ENCODE measurements at places on chromosomes 13 and 19.

DNA sequence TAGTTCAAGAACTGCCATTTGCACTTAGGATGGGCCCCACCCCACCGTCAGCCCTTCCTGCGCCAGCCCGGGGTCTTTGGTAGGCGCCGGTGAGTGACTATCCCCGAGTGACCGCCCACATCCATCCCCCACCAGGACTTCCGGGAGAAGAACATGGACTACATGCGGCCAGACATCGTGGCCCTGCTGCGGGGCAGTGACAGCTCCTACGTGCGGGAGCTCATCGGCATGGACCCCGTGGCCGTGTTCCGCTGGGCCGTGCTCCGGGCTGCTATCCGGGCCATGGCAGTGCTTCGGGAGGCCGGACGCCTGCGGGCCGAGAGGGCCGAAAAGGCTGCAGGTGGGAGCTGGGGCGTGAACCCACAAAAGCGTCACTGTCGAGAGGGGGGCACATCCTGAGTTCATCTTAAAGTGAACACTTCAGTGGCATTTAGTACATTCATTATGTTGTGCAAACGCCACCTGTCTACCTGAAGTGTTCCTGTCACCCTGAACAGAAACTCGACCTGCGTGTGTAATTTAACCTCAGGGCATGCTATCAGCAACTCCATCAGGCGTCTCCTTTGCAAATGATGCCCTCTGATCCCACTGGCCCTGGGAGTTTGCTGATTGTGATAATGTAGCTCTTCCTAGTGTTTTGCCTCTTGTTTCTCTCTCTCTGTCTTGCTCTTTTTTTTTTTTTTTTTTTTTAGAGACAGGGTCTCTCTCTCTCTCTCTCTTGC is 42.4 kb upstream of the USE1 start:
- DNase-seq = no peak

- no peak for DNase-seq
These were observed 2.8 kb downstream of the ATP4A start for GRCh38 chr19:35560677-35561076.

GRCh38 chr13:31110617-31111016 is 51.1 kb downstream of the HSPH1 start:
- DNase-seq = no peak

DNA sequence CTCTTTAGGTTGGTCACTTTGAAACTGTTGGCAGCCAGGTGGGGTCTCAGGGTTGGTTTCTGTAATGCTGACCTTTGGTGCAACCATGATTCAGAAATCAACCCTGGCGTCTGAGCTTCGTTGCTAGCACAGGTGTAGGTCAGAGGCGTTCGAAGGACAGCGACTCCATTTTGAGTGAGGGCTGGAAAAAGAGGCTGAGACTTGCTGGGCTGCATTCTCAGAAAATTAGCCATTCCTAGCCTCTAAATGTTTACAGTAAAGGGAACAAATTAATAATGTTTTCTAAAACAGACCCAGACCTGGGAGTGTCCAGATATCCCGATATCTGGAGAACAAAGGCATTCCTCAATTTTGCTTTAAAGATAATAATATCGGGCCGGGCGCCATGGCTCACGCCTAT is 29.2 kb downstream of the RHPN2 start:
- DNase-seq = no peak

- DNase-seq = no peak
These were observed 69.7 kb upstream of the KL start for GRCh38 chr13:32946558-32946957.

Data from activated CD8-positive, alpha-beta memory T cell treated with anti-CD3 and anti-CD28 coated beads, Interleukin-2, amount 50 U/mL, for 4 hours (primary cell).